ENCODE measurements at places on chromosomes 2 and 18.

DNA sequence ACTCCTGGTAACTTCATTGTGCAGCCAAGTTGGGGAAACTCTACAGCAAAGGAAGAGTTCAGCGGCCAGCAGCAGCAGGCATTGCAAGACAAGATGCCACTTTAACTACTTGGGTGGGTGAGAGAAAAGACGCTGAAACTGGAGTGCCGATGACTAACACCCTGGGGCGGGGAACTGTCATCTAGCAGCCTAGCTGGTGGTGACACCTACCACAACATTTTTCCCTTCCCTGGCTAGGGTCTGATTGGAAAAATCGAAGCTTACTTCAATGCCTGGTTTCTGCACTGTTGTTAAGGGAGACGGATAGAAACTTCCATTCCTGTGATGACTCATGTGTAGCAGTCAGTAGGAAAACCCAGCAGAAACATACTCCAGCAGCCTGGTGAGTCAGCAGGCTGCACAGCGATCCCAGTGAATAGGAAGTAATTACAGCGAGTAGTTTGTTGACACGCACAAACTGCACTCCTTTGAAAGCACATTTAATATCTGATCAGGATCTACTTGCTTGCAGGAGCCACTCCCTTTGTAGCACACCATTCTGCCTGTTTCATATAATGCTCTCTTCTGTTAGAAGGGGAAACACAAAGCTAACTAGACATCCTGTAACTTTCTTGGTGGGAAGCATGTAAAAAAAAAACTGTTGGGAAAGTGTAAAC is 62.1 kb upstream of the MAPRE2 start:
- peak; percentile 99 for DNase-seq

DNA sequence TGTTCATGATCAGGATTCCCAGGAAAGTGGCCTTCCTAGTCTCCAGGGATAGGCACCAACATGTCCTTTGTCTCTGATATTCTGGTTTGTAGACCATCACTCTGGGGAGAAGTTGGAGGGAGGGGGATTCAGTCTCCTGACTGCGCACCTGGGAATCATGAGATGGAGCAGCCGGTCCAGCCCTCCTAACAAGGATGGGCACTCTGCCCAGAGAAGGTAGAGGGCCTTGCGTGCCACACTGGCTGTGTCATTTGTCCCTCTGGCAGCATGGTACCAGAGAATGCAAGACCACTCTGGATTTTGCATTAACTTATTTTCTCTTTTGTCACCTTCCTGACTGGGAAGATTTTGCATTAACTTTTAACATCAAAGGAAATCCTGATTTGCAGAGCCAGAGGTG is 75.2 kb upstream of the EML6 start:
- peak; percentile 65 for DNase-seq

- no peak for DNase-seq
Observed at GRCh38 chr2:151830961-151831360, 2.7 kb upstream of the ARL5A start.

DNA sequence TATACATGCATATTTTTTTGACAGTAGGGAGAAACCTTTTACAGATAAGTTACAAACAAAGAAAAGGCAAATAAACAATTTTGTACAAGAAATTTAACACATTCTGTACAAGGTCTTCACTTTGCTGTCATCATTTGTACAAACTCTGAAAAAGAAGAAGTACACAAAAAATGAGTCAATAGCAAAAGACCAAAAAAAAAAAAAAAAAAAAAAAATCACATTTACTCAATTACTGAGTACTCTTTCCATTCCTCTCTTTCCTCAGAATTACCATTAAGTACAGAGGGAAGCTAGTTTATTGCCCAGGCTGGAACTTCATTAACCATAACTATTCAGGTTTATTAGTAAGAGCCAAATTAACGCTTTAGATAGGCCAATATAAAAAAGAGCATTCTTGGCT is 5.6 kb upstream of the STPG4 start:
- no peak for DNase-seq

- no peak for DNase-seq
Observed at GRCh38 chr18:51980101-51980500, 359.9 kb upstream of the DCC start.

DNA sequence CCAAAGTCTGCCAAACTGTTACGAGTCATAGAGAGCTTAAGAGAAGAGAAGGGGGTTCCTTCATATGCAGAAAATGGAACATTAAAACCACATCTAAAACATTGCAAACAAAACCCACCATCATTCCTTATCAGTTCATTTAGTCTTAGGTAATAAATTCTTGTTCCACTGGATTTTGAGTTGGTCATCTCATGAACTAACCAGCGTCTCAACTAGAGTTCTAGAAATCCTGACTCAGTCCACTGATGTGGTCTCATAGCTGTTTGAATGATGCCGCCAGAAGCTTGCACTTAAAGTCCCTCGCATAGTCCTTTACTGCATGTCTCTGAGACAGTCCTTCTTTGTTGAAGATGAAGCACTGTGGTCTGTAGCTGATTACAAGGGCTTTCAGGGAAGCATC is 15.0 kb upstream of the CAB39 start:
- no peak for DNase-seq

- no peak for DNase-seq
Observed at GRCh38 chr2:206482123-206482522, 38.8 kb downstream of the ADAM23 start.

DNA sequence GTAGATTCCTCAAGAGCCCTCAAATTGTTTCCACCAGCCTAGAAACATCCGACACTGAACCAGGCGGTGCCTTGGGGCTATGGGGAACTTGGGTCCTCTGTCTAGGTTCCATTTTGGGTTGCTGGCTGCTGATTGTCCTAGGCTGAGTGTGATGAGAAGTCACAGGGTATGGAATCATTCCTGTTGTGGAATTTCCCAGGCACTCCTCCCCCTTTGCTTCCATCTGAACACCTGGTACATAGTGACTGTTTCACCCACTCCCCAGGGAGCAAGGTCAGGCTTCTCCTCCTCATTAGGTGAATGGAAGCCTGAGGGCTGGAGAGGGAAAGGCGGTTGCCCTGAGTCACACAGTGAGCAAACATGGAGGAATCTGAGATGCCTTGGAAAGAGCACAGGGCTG is 4.5 kb downstream of the KIF3C start:
- DNase-seq, result peak; percentile 97

DNA sequence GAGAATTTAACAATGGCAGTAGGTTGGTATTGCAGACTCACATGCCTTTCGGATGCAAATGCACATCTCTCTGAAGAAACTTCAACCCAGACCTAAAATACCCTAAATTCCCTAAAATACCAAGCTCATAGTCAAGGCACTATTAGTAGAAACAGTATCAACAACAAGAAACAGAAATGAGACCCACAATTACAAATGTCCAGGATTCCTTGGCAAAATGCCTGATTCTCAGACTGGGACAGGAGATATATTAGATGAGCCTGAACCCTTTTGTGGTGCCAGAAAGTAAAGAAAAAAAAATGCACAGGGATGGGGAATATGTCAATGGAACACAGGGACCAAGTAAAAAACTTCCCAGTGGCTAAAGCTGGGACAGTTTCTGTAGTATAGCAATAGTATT is 77.2 kb downstream of the NAT8 start:
- no peak for DNase-seq

DNA sequence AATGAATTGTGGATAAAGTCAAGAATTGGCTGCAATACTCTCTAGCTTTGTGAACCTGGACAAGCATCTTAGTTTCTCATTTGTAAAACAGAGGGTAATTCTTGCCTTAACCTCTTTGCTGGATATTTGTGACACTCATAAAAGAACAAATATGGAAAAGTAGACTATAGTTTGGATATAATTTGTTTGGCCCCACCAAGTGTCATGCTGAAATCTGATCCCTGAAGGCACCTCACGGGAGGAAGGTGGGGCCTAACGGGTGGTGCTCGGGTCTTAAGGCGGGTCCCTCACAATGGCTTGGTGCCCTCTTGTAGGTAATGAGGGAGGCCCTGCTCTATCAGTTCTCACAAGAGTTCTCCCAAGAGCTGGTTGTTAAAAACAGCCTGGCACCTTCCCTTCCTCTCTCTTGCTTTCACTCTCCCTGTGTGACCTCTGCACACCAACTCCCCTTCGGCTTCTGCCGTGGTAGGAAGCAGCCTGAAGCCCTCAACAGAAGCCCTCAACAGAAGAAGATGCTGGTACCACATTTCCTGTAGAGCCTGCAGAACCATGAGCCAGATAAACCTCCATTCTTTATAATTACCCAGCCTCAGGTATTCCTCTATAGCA is 37.4 kb downstream of the ARL4C start:
- no peak for DNase-seq

DNA sequence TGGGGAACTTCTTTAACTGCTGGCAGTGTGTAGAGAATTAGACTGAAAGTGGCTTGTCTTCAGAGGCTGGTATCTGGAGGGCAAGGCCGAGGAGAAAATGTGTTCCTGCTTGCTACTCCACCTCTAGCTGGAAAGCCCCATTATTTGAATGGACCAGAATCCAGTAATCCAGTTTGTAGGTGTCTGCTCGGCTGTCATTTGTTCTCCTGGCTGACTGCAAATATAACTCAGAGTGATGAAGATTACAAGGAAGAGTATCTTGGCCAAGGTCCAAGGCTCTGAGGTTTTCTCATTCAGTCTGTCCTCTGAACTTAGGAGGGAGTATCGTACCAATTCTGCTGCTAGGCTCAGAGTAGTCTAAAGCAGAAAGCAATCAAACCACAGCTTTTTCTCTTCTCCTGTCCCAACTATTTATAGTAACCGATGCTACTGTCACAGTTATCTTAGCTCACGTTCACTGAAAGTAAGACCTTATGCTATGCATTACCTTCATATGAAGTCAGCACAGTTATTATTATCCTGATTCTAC is 228.6 kb downstream of the SETBP1 start:
- DNase-seq, result peak; percentile 27

DNA sequence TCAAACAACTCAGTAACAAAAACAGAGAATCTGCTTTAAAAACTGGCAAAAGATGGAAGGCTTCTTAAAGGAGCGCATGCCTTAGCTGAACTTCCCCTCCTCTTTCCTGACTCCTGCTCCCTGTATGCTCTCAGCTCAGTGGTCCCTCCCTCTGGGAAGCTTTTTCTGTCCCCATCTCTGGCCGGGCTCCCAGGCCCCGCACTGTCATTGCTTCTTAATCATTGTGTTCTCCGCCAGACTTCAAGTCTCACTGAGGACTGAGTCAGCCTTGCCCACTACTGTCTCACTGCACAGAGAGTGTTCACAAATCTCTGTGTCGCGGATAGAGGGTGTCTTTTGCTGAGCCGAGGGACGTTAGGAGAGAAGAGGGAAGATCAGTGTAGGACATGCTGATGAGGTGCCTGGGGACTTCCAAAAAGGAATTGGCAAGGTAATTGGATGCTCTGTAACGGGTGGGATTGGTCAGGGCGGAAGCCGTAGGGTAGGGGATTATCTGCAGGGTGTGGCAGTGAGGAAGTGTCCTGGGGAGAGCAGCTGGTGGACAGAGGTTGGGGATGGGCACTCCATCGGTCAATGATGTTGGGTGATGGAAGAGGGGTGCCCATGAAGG is 16.2 kb downstream of the TOGARAM2 start:
- DNase-seq, result no peak

GRCh38 chr2:212797484-212798205 is 259.0 kb upstream of the ERBB4 start:
- no peak for DNase-seq

DNA sequence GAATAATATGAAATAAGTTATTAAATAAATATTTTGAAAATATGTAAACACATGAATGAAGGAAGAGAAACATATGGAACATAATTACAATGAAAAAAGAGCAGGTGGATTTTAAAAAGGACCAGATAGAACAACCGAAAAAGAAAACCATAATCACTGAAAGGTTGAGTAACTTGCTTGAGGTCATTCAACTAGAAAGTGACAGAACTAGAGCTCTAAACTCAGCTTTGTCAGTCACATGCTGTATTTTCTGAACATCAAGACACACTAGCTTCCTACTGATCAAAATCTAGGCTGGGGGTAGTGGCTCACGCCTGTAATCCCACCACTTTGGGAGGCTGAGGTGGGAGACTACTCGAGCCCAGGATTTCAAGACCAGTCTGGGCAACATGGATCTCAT is 30.0 kb upstream of the ITGAV start:
- peak; percentile 48 for DNase-seq

DNA sequence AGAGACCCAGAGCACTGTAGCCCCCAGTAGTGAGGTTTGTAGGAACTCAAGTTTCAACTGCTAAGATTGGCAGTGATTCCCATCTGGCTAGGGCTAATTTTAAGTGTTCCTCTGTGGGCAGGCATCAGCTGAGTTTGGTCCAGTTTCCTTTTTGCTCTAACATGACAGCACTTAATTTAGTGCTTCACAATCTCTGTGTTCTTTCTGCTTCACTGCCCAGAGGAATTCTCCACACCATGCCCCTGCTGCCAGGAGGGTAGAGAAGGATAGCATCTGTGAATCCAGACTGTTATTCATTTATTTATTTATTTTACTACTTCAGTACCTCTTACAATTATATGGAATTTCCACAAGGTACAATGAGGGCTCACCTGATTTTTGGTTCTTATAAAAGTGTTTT is 549.9 kb upstream of the FSIP2 start:
- DNase-seq, result peak; percentile 48

GRCh38 chr18:77528872-77529271 is 279.2 kb downstream of the GALR1 start:
- no peak for DNase-seq

DNA sequence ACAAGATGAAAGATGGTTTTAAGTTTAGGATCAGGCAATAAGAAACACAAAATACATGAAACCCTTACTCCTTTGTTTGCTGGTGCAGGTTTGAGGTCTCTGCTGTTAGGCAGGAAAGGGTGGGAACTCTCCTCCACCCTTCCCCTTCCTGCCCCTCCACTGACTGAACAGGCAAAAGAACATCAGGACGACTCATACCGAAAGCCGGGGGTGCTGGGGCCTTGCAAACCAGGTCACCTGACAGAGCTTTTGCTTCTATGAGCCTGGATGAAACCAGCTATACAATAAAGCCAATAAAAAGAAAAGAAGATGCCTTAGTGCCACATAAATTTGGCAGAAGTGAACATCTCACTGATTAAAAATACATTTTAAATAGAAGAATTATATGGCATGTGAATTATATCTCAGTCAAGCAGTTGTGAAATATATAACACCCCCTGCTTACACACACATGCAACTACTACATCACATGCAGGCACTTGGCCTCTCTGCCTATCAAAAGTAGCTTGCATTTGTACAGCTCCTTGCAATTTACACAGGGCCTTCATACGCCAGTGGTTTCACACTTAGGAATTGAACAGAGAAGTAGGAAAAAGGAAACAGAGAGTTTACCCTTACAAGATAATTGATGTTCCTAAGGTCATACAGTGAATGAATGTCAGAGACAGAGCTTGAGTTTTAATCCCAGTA is 215.1 kb upstream of the TRIB2 start:
- DNase-seq, result no peak
